ENCODE measurements at places on chromosomes 2 and 18. TPM values are rescaled to one million over a fixed set of nuclear protein-coding genes. Genes with fewer than 3 reads are reported as not detected.
A peak's percentile ranks its signal among the peaks of the same experiment; 100 is the strongest.

Gene CPLX4
- total RNA-seq, result not detected

Gene SOX11
- not detected for total RNA-seq

Gene GAREM1
- total RNA-seq, result 12.0 TPM

Gene SPP2
- total RNA-seq, result not detected

GRCh38 chr2:3807853-3808252 lies 104.5 kb downstream of the DCDC2C start:
- DNase-seq, result no peak

DNA sequence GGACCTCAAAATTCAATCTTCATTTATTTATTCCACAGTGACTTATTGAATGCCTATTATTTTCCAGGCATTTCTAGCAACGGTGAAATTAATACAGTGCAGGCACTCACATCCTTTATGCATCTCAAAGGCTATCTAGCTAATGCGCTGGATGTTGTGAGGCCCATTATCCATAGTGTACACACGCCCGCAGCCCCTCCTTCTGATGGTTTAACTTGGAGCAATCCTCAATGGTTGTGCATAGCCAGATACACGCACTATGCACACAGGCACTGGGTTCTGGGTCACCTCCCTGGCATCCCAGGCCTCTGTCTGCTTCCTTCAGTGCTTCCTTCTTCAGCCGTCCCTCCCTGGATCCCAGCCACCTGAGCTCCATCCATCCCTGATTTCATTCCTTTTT lies 108.5 kb upstream of the BOD1L2 start:
- DNase-seq, result no peak

DNA sequence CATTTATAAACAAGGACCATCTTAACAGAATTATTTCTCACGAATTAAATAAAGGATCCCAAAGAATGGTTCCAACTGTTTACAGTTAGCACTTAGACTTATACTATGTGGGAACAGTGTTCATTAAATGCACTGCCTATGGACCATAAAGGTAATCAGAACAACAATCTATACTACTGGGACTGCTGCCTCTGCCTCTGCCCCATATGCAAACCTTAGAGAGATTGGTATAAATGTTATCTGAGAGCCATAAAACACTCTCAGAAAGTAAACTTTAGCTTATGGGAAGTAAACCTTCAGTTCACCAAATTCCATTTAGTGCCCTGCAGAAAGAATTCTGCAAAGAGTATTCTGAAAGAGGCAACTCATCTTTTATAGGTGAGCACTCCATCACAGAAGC lies 448.0 kb downstream of the NCKAP5 start:
- no peak for DNase-seq

DNA sequence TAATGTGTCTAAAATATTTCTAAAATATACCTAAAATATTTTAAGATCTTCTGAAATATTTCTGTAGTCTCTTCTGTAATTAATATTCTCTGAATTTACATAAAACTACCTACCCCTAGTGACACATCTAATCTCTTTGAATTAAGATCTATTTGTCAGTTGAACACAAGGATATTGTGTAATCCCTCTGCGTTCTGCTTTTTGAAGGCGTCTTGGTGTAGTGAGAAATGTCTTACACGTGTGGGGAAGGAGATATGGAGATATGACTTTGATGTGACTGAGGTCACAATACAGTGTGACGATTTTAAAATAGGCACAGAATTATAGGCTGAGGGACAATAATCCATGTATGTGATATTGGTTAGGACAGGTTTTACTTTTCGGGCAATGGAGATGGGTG lies 79.8 kb downstream of the DOK6 start:
- DNase-seq, result no peak

DNA sequence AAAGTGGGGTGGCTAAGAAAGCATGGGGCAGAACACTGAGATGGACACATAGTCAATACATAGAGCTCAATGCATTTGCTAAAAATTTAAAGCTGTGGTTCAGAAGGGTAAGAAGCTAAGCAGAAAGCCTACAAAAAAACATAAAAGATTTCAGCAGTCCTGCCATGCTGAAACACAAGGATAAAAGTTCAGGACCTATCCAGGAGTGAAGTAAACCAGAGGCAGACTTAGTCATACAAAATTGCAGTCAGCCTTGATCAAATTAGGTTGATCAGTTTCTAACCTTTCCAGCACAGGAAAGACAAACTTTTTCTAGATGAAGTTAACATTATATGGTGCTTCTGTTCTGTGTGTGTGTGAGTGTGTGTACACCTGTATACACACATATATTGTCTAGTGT lies 120.8 kb upstream of the RBMS1 start:
- no peak for DNase-seq

GRCh38 chr18:12043811-12044210 lies 49.8 kb upstream of the ANKRD62 start:
- no peak for DNase-seq

DNA sequence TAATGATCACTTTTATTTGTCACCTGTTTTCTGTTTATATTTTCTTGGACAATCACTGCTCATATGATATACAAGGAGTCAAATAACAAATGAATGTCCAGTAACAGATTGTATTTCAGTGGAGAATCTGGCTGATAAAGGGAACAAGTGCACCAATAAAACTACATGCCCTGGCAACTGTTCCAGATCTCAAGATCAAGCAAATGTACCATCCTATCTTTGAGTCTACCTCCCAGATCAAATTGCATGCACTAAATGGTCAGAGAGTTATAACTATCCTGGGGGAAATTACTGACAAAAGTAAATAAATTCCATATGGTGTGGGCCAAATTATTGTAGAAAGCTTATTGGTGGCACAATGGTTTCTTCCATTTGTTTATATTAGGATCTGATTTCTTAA lies 452.8 kb downstream of the MBD2 start:
- no peak for DNase-seq

GRCh38 chr2:1744446-1745170 lies at the start of gene PXDN:
PXDN (minus strand) TSS chr2:1744515; CDS start chr2:1744455, 60 bp downstream.
- peak; percentile 67 for DNase-seq

GRCh38 chr2:172972005-172972619 lies 103.5 kb upstream of the MAP3K20 start:
- DNase-seq, result no peak

DNA sequence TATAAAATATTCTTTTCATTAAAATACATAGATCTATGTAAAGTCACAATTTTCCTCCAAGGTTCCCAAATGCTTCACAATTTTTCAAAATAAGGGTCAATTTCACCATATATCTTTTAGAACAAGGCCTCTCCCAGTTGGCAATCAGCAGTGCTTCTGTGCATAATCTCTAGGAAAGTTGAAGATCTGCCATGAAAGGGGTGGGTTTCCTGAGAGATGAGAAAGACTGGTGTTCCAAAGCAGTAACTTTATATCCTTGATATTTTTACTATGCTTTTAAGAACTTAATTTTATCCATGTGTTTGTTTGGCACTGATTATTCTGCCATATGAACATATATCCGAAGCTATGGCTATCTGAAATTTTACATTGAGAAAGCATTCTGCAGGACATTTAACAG lies 199.4 kb upstream of the CYP26B1 start:
- DNase-seq, result no peak

DNA sequence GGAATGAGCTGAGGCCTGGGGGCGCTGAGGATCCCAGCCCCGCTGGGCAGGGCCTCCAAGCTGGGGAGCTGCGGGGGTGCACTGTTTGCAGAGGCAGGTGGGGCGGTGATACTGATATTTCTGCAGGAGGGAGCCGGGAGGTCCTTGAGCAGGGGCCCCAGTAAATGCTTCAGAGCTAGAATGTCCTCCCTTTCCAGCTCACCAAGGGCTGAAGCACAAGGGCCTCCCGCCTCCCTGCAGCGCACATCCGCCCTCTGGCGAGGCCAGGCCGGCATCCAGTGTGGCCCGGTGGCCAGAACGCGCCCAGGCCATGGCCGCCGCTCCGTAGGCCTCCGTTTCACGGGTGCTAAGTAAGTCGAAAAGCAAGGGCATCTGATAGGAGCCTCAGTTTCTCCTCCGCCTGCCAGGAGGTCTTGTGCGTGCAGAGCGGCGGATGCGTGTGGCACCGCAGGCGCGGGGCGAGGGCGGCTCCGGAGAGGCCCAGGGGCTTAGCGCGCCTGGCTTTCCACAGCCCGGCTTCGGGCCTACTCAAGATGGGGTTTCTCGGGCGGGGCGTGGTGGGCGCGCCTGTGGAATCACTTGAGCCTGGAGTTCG lies 29.5 kb upstream of the CHMP1B start:
- DNase-seq, result no peak

DNA sequence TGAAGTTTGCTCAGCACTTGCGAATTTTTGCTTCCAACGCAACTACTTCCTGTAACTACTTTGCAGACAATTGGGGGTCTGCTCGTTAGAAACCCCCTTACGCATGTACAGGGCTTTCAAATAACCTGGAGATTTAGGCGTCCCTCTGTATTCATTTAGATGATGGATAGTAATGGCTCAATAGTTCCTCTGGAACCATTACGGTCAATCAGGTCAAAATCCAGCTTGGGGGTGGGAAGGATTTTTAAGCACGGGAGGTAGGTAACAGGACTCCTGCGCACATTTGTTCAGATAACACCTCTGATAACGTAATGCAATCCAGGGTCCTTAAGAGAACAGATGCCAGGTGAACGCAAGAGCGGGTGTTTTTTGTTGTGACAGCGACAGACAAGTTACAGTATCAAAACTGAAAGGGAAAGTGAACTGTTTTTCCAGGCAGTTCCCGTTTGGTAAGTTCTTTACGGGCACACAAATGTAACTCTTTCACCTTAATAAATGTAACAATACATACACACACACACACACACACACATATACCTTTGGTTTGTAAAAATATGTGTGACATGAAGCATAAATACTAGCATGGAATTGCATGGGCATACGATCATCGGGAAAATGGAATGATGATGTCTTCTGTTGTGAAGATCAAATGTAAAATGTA lies 3.8 kb upstream of the OSR1 start:
- DNase-seq, result no peak

DNA sequence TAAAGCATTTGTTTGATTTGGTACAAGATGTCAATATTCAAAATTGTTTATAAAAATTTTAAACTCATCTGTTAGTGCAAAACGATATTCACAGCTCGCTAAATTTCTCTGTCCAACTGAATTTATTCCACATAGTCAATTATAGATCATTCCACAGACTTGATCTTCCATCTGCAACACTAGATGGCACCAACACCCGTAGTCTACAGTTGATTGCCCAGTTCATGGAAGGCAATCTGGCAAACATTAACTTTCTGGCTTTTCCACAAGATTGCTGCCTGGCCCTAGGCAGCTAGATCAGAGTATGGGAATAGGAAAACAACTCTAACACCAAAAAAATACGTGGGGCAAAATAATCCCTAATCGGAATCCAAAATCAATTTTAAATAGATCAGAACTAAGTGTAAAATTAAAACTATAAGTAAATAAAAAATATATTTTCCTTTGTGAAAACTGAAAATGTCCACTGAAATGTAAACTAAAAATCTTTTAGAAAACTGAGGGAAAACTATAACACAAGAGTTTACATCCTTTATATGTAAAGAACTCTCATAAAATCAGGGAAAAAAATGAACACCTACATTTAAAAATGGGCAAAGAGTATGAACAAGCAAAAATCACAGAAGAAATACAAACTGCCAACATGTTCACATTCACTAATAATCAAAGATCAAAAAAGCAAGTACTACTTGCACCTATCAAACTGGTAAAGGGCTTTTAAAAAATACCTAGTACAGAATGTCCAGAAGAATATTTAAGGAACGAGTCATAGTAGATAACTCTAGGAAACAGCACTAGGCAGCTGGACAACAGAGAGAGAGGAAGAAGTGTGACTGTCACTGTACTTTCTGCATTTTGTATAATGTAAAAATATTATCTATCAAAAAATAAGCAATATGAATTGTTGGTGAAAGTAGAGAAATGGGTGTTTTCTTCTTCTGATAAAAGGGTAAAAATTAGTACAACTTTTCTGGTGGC lies 35.0 kb downstream of the RTN4 start:
- no peak for DNase-seq

GRCh38 chr2:240395448-240395847 lies 40.0 kb upstream of the GPC1 start:
- DNase-seq, result no peak

- DNase-seq, result no peak
Observed at GRCh38 chr2:235105821-235106359, 154.1 kb downstream of the SH3BP4 start.

DNA sequence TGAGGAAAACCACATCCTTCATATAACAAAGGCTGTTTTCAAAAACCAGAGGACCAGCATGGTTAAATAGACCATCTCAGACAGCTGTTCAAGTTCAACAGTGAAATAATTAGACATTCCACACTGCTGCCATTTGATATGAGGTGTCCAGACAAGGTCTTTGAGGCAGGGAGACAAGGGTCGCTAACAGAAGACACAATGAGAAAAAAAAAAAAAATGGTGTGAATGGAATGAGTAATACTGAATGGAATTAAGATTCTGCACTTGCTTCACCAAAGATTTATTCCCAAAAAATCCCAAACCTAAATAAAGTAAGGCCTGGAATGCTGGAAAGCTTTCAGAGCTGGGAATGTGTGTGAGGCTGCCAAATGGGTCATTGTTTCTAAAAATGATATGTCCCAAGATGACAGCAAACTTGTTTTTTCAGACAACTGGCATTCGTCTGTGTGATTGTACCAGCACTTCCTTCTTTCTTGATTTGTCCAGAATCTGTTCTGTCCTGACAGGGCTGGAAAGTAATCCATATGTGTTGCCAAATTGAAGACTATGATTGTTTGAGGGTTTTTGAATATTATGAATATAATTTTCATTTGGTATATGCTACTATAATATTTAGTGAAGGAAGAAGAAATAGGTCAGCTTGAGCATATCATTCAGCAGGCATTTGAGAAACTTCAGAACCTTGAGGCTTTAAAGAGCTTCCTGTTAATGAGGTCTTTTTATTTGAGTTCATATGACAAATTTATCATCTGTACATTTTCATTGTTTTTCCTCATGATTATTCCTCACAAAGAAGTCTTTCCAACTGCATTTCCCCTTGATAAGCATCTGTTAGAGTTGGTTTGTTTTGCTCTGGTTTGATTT lies 85.2 kb upstream of the ITGA4 start:
- no peak for DNase-seq

DNA sequence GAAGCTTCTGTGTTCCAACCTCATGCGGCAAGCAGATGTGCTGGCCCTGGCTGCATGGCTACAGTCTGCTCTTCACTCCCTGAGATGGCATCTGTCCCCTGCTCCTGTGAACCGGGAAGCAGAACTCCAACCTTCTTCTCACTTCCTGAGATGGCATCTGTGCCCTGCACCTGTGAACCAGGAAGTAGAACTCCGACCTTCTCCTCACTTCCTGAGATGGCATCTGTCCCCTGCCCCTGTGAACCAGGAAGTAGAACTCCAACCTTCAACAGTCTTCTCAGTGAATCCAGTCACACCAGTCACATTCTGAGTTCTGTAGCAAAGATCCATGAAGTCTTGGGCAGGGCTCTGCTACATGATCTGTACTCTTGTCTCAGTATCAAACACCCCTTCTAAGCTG lies 887.2 kb upstream of the KLHL29 start:
- no peak for DNase-seq

- DNase-seq, result no peak
Observed at GRCh38 chr2:182903566-182903965, 37.1 kb upstream of the FRZB start.

- no peak for DNase-seq
Observed at GRCh38 chr18:59029663-59030429, 109.8 kb upstream of the SEC11C start.

All from uterus (tissue), 4 donors.